ENCODE measurements at places on chromosomes 13 and 19.

DNA sequence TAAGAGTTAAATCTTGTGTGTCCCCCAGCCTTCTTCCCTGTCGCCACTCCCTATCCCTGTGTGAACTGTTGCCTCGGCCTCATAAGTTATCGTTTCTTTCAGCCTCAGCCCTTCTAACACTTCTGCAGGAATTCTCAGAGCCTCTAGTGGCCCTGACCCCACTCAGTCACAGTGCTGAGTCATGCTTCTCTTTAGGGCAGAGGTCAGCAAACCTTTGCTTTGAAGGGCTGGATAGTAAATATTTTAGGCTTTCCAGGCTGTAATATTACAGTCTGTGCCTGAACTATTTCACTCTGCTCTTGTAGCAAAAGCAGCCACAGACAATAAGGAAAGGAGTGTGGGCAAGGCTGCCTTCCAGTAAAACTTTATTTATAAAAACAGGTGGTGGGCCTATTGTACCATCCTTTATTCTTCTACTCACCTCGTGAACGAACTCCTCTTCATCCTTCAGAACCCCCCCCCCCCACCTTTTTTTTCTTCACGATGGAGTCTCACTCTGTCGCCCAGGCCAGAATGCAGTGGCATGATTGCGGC is 22.1 kb downstream of the MYO9B start:
- no peak for DNase-seq

GRCh38 chr13:22018836-22019210 is 347.9 kb downstream of the FGF9 start:
- no peak for DNase-seq

GRCh38 chr13:113638173-113638746 is 19.7 kb downstream of the ATP4B start:
- DNase-seq, result no peak

GRCh38 chr13:97849305-97849704 is 104.2 kb upstream of the IPO5 start:
- no peak for DNase-seq

DNA sequence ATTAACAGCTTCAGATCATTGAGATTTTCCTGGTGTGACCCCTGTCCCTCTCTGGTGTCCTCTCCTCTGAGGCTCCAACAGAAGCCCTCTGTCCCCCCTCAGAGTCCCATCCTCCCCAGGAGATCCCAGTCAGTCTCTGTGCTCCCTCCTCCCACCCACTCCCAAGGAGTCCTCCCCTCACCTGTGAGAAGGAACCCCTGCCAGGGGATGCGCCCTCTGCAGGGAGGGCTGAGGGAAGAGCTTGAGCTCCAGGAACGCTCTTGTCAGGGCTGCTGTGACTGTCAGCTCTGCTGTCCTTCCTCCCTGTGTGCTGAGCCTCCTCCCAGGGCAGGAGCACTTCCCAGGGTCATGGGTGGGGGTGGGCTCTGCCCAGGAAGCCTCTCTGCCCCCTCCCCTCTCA is 33.2 kb downstream of the CEACAM8 start:
- no peak for DNase-seq
